Renal pelvis (tissue), 12 donors: ENCODE measurements at places on chromosomes 3 and 15. TPM values are rescaled to one million over a fixed set of nuclear protein-coding genes. Genes with fewer than 3 reads are reported as not detected.

- DNase-seq, result no peak
These were observed 369.6 kb upstream of the RORA start for GRCh38 chr15:61598655-61599054.

DNA sequence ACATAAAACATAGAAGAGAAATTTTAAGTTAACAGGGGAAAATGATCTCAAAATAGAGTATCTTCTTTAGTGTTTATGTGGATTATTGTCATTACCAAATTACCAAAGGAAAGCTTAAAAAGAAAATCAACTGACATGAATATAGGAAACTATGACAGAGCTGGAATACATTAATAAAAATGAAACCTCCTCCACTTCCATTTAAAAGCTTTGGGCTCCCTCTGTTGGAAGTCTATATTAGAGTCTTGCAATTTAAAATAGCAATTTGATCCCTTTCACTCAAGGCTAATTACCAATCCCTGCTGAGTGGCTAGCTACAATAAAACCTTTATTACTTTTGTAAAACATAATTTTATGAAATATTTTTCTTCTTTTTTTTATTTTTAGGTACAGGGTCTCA is 61.4 kb upstream of the IMPG2 start:
- DNase-seq, result peak; percentile 21

- no peak for DNase-seq
These were observed 16.2 kb upstream of the CCR9 start for GRCh38 chr3:45870099-45870498.

Gene GRK7
- polyA plus RNA-seq, result 0.13 TPM

Gene LMAN1L
- 0.04 TPM for polyA plus RNA-seq
